ENCODE measurements at places on chromosomes 7 and 10.

DNA sequence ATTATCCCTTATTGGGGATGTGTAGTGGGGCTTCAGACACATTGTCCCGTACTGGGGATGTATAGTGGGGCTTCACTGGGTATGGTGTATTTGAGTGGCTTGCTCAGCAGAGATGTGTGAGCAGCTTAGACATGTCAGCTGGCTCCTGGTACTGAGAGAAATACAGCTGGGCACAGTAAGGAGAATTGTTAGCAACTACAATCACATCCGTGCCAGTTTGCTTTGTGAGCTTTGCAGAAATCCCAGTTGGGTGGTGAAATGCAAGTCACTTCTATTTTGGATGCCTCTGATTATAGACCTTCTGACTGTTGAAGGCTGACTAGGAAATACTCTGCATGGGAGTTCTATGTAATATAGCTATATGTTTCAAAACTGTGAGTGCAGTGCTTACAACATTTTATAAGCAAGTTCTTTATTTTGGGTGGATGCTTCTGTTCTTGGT, 10.8 kb downstream of the CCNY start:
- no peak for DNase-seq

- no peak for DNase-seq
These were observed 523.6 kb downstream of the KIF20B start for GRCh38 chr10:90224791-90225566.

DNA sequence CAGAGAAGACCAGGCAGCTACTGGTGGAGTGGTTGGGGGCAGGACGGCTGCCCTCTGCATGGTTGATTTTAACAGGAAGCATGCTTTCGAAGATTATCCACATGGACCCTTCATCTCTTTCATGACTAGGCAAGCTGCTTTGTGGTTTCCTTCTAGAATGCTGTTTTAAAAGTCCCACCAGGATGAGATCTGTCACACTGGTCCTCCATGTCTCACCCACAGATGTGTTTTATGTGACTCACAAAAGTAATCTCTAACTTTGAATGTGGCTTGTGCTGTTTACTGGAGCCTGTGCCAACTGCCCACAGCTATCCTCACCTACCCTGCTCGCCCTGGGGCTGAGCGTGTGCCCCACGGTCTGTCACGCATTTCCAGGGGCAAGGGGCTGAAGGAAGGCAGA, 188.8 kb downstream of the GFRA1 start:
- no peak for DNase-seq

GRCh38 chr7:139726485-139726869, 51.3 kb downstream of the HIPK2 start:
- DNase-seq, result no peak

DNA sequence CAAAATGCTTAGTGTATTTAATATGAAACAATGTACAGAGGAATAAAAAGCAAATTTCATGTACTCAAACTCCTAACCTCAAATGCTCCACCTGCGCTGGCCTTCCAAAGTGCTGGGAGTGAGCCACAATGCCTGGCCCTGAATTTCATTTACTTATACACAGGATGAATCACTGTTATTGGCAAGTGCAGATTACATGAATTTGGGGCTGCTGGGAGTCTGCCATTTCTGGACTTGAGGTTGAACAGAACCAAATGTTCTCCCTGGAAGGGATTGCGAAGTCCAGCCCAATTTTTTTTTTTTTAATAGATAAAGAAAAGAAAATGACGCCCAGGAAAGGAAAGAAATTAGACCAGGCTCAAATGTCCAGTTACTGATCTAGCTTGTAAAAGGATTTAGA, 6.8 kb upstream of the CSTF2T start:
- DNase-seq, result no peak

GRCh38 chr7:139455789-139456188, 27.7 kb downstream of the KLRG2 start:
- no peak for DNase-seq

GRCh38 chr7:90298145-90299038, 22.7 kb downstream of the FAM237B start:
- peak; percentile 30 for DNase-seq

DNA sequence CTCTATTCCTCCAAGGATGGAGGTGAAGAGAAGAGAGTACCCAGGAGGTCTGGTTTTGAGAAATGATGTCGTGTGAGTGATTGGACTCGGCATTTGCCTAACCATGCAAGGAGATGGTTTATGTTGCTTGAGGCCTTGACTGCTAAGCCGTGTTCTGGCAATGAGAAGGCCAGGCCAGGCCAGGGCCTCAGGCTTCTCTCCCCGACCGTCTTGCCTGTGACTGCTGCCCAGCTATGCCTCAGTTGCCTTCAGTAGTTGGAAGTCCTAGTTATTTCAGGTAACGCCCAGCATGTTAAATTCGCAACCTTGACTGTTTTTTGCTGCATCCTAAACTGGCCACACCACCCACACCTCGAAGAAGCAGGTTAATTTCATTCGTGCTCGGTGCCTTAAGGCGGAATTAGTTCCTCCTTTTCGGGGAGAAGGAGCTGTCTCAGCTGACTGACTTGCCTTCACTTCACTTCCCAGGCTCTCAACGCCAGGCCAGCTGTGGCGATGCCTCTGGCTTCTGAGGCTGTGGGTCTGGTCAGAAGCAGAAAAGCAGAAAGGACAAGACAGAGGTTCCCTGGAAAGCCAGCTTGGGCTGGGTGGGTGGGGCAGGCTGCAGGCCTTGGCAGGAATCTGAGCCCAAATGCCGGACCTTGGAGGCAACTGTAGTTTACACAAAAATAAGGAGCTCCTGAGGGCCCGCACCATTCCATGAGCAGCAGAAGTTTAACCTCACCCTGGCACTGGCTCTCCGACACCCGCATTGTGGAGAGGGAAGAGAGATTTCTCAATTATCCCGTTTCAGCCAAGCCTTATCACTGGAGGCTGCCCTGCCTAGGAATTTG, 61.9 kb upstream of the SAMD8 start:
- no peak for DNase-seq

DNA sequence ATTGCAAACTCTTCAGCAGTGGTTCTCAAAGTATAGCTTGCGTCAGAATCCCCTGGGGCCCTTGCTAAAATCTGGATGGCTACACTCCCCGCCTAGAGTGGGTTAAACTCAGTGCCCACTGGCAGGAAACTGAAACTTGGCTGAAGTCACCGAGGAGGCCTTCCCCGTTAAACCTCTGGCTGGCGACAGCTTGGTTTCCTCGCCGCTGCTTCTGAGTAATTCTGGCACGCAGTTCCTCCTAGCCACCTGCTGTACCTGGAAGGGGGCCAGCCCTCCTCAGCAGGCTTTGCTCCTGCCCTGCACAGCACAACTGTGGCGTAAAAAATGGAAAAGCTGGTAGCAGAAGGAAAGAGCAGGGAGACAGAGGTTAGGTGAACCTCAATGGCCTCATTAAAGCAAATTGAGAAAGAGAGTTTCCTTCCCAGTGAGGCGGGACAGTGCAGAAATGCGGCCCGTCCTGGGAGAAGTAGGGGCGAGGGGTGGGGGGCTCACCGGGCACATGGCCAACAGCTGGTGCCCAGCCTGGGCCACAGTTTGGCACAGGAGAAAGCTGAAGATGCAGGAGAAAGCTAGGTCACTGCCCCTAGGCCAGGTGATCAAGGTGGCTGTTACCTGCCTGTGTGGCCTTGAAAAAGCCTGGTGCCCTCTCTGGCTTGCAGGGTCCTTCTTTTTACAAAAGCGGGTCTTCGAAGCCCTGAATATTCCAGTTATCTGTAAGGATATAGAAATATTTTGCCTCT, 46.6 kb downstream of the ALOX5 start:
- DNase-seq, result no peak

Data from SK-N-SH (cell line).